ENCODE measurements at places on chromosomes 5 and 9. TPM values are rescaled to one million over a fixed set of nuclear protein-coding genes. Genes with fewer than 3 reads are reported as not detected.

- DNase-seq, result peak; percentile 2
These were observed 71.0 kb downstream of the AMBP start for GRCh38 chr9:114006931-114007691.

- DNase-seq, result no peak
These were observed 787 bp downstream of the FGFR4 start for GRCh38 chr5:177087398-177088005.

DNA sequence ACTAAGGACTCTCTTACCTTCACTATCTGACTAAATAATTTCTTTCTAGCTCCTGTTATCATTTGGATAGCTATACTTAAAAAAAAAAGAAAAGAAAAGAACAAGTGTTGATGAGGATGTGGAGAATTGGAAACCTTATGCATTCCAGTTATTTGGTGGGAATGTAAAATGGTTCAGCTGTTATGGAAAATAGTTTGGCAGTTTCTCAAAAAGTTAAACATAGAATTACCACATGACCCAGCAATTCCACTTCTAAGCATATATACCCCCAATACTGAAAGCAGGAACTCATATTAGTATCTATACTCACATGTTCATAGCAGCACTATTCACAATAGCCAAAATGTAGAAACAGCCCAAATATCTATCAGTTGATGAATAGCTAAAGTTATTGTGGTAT lies 61.1 kb downstream of the GNA14 start:
- DNase-seq, result no peak

PCDHB7 gene
- total RNA-seq, result not detected

PCDHA10 gene
- total RNA-seq, result not detected

WDR38 gene
- total RNA-seq, result not detected

- DNase-seq, result peak; percentile 69
These were observed at the start of gene ABCA1 for GRCh38 chr9:104927912-104928740. Gene ABCA1 (minus strand): TSS chr9:104928155. CDS start chr9:104903679, 24,476 bp downstream.

- DNase-seq, result no peak
These were observed 3.2 kb upstream of the FBXO4 start for GRCh38 chr5:41921874-41922273.

NR2F1 gene
- not detected for total RNA-seq

DNA sequence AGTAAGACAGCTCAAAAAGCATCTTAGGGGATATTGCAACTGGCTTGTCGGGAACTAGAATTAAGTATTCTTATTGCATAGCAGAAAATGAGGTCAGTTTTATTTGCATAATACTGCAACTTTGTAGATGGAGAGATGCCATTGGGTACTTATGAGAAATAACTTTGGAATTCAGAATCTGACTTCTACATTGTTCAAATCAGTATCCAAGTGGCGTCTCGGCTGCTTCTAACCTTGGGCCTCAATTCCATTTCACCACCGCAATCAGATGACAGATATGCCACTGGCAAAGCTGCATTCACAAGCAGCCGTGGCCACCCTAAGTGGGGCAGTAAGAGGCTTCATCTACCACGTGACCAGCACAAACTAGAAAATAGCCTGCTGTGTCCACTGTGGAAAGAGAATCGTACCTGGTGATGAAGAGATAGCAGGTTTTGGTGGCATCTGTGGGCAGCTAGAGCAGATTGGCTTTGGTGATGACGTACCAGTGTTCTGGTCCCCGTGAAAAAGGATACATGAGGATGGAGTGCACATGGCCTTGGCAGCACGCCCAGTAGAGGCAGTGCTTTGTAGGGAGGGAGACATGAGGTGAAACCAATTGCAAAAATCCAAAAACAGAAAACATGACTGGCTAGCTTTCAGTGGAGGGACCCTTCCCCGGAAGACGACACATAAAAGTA lies 116.6 kb downstream of the KLHL3 start:
- DNase-seq, result no peak

BRD8 gene
- total RNA-seq, result 77.1 TPM

DNA sequence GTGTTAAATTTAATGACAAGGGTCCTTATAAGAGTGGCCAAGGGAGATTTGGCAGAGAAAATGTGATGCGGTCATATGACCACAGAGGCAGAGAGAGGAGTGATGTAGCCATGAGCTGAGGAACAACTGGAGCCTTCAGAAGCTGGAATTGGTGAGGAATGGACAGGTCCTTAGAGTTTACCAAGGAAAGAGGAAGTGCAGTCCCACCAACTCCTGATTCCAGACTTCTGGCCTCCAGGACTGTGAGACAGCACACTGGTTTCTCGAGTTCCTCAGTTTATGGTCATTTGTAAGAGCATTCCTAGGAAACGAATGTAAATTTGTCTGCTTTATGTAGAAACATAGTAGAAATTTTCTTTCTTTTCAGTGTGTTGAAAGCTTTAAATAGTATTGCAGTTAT lies 410.1 kb downstream of the CDH18 start:
- no peak for DNase-seq

GRCh38 chr9:96719921-96720320 lies 58.0 kb downstream of the ZNF510 start:
- DNase-seq, result no peak

SH3PXD2B gene
- total RNA-seq, result 0.33 TPM

GRCh38 chr5:142652563-142652962 lies 33.3 kb downstream of the FGF1 start:
- no peak for DNase-seq

LTC4S gene
- total RNA-seq, result 1.4 TPM

- DNase-seq, result no peak
These were observed 37.1 kb upstream of the PPP1R2B start for GRCh38 chr5:156812959-156813358.

PDE8B gene
- total RNA-seq, result 0.25 TPM

DNA sequence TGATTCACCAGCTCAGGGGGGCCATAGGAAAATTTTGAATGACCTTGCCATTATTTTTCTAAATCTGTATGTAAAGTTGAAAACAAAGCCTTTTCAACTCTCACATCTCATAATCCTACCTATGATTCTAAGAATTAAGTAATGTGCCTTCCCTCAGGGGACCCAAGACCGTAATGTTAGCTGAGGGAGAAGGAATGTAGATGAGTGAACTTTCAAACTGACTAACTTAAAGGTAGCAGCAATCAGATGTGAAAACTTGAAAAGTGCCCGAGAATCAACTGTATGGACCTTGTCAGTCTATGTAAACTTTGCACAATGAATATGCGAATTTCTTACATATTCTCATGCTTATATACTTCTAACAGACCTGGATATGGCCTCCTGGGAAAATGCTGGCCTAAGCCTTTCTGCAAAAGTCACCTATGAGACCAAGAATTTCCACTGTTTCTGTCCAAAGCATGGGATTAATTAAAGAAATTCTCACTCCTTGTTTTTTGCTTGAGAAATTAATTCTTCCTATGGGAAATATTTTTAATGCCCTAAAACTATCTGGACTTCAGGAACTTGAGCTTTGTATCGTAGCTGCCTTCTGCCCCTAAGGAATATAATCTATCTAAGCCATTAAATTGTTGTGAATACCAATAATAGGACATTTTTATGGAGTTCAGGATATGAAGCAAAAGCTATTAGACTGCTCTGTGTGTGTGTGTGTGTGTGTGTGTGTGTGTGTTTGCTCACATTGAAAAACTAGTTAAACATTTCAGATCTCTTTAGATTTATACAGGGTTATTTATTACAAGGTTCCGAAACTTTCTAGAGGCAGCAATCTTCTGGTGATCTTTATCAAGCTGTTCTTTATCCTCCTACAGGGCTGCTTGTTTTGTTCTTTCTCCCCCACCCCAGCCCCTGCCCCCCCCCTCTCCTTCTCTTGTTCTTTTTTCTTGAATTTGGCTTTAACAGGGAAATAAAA lies 169.1 kb upstream of the CLINT1 start:
- DNase-seq, result no peak

PCDHB15 gene
- not detected for total RNA-seq

GRCh38 chr9:105098370-105098769 lies 146.1 kb upstream of the SLC44A1 start:
- DNase-seq, result no peak

- no peak for DNase-seq
These were observed 1060.1 kb downstream of the PTPRD start for GRCh38 chr9:9552665-9553064.

GRCh38 chr5:146706321-146706972 lies 172.1 kb downstream of the PPP2R2B start:
- no peak for DNase-seq

ADAMTS19 gene
- total RNA-seq, result not detected

ABCA2 gene
- 67.7 TPM for total RNA-seq

MARCOL gene
- not detected for total RNA-seq

DNA sequence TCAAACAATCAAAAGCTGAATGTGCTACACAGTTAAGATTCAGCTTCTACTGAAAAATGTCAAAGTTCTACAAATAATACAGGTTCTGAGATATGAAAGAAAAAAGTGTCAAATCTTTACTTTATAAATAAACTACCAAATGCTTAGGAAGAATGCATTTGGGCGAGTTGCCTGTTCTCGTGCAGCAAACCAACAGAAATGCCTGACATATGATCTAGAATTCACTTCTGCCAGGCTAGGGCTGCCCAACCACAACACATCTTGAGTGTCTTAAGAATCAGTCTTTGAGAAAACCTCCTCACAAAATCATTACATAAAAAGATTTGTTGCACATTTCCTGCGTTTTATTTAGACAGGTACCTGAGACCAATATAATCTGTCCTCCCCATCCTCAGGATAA lies 42.2 kb downstream of the ANKH start:
- no peak for DNase-seq

GRCh38 chr9:90975781-90976538 lies 174.3 kb downstream of the SYK start:
- DNase-seq, result no peak

PDE6A gene
- total RNA-seq, result not detected

GABRB2 gene
- total RNA-seq, result not detected

- DNase-seq, result no peak
These were observed 8.8 kb downstream of the ATP10B start for GRCh38 chr5:160843240-160843639.

GRCh38 chr9:5443850-5444249 lies 6.1 kb upstream of the PLGRKT start:
- DNase-seq, result no peak

DNA sequence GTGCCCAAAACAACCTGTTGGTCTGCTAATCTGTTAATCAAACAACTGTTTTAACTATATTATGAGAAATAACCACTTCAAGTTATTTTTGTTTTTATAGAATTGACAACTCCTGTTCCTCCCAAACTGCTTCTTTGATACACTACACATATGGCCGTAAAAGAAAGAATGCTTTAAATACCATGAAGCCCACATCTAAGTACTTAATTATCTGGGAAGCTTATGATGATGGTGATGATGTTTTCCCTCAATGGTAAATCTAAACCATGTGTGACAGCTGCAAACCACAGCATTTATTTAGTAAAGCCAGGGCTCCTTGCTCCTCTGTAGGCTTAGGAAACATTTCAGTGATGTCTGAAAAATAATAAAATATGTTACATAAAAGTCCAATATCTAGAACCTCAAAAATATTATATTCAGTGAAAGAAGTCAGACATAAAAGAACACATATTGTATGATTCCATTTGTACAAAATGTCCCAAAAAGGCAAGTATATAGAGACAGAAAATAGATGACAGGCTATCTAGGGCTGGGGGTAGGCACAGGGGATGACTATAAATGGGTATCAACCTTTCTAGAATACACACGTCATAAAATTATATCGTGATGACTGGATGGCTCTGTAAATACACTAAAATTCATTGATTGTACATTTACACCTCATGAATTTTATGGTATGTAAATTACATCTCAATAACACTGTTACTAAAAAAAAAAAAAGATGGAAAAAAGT lies 154.1 kb downstream of the EFNA5 start:
- DNase-seq, result no peak

DNA sequence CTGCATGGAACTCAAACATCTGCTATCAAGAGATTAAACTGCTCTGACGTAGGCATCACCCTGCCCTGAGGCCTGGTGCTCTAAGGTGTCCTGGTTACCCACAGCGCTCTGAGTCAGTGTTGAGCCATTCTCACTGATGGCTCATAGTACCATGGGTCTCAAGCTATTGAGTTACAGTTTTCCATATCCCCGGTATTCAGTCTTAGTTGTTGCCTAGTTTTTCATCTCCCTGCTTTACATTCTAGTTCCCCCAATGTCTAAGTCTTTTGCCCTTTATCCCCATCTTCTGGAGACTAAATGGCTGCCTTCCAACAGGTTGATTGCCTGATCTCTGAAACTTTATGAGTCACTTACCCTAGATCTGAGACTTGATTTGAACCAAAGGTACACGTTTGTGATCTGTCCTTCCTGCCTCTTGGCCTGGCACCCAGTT lies 161.2 kb upstream of the PTGER4 start:
- DNase-seq, result no peak

SV2C gene
- total RNA-seq, result 0.10 TPM

DNA sequence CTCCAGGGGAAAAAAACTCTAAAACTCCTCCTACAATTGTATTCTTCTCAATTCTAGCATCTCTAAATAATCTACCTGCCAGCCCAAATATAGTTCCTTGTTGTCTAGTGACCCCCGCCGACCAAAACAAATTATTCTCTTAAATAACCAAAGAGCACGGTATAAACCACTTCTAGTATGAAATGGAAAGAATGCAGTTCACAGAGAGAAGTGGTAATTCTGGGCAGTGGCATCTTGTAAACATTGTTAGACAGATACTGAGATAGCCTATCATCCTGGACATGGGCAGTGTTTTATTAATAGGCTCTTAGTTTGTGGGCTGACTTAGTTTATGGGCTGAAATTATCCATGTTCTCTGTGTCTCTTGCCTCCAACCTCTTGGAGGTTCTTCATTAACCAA lies 1412.6 kb upstream of the CDH9 start:
- DNase-seq, result no peak

SPATA31A1 gene
- total RNA-seq, result not detected

DNA sequence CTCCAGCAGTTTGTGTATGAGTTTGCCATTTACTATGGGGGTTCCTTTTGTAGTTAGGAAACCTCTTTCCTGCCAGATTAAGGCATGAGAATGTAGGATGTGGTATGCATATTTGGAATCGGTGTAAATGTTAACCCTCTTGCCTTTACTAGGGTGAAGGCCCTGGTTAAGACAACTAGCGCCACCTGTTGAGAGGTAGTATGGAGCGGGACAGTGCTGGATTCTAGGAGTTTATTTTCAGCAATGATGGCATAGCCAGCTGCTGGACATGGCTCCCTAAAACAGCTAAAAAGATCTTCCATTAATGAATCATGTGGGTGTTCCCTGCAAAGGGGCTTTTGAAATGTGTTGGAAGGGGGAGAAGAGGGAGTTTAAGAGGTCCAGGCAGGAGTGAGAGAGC lies 30.7 kb upstream of the GPX3 start:
- DNase-seq, result no peak

IFNA13 gene
- not detected for total RNA-seq

DNA sequence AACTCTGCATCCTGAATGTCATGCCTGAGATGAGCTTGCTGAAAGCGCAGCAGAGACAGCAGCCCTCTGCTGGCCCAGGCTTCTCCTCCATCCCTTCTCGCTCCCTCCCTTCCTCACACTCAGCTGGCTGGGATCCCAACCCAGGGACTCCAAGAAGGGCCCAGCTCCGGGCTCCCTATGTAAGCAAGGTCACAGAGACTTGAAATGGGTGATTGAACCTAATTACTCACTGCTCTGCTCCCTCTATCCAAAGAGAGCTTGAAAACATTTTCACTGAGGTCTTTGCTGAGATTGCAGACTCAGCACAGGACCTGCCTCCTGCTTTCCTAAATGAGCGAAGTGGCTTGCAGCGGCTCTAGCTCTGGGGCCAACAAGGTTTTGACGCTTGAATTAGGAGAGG lies 42.8 kb downstream of the RAPGEF1 start:
- DNase-seq, result no peak

GRCh38 chr9:117678871-117679270 lies 25.3 kb upstream of the TLR4 start:
- DNase-seq, result no peak

- DNase-seq, result no peak
These were observed 13.2 kb upstream of the ZBTB43 start for GRCh38 chr9:126791406-126792230.

All from activated CD4-positive, alpha-beta T cell treated with anti-CD3 and anti-CD28 coated beads, Interleukin-2, amount 10 ng/mL, durations not matched to agents 7 days and 5 days (primary cell).